ENCODE measurements at places on chromosomes 12 and 14.

DNA sequence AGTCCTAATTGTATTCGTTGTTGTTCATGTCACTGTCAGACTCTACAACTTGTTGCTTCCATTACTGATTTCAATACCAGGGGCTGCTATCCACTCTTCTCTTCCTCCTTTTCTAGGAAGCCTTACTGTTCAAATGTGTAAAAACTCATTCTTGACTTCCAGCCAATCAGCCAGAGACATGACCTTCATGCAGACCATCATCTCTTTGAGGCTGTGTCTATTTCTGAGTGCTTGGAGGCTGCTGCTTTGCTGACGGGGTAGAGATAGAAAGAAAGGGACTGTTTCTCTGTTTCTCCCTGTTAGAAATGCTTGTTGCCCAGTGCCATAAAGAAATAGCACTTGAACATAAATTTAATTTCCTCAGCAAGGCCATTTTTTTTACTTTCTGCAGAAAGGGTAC is 282.9 kb downstream of the RGS6 start:
- DNase-seq = no peak

- no peak for DNase-seq
Observed at GRCh38 chr12:39897315-39897714, 208.6 kb downstream of the SLC2A13 start.

GRCh38 chr14:20714593-20715250 is 26.2 kb downstream of the ANG start:
- peak; percentile 32 for DNase-seq

GRCh38 chr12:6437586-6437985 is 7.2 kb upstream of the CD27 start:
- DNase-seq = no peak

- peak; percentile 26 for DNase-seq
Observed at GRCh38 chr12:58818546-58818945, 101.8 kb downstream of the LRIG3 start.

- DNase-seq = no peak
Observed at GRCh38 chr12:75505706-75506312, 5.6 kb downstream of the KRR1 start.

- peak; percentile 53 for DNase-seq
Observed at GRCh38 chr14:37027188-37027824, 145.1 kb downstream of the SLC25A21 start.

- no peak for DNase-seq
Observed at GRCh38 chr12:111193067-111193466, 175.8 kb downstream of the PHETA1 start.

GRCh38 chr12:100273782-100274181 is 6.8 kb downstream of the SCYL2 start:
- DNase-seq = no peak

GRCh38 chr14:56244138-56244789 is 126.1 kb downstream of the PELI2 start:
- peak; percentile 93 for DNase-seq

GRCh38 chr14:78491048-78491447 is 320.9 kb downstream of the NRXN3 start:
- DNase-seq = no peak

GRCh38 chr12:68497702-68498101 is 113.0 kb upstream of the RAP1B start:
- peak; percentile 99 for DNase-seq

GRCh38 chr14:90892970-90893369 is 76.7 kb upstream of the TTC7B start:
- no peak for DNase-seq

DNA sequence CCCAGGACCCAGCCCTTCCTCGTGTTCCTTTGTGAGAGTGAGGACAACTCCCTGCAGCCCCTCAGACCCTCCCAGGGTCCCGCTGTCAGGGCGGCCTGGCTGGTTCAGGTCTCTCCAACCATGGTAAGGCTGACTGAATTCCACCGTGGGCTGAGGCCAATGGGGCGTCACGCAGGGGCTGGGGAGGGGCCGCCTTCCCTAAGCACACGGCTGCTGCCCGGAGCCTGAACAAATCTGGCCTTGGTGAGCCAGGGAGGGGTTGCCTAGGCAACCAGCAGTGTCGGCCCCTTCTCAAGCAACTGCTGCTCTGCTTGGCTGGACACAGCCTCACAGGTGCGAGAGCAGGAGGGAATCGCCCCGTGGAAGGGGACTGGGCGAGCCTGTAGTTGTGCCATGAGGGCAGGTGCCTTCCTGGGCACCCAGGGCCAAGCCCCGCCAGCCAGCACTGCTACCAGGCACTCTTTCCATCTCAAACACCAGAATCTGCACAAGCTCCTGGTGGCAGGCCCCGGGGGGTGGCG is 37.0 kb upstream of the GALNT9 start:
- DNase-seq = no peak

- DNase-seq = no peak
Observed at GRCh38 chr14:56515739-56516138, 63.9 kb upstream of the TMEM260 start.

GRCh38 chr14:37034410-37035285 is 137.8 kb downstream of the SLC25A21 start:
- DNase-seq = peak; percentile 81

DNA sequence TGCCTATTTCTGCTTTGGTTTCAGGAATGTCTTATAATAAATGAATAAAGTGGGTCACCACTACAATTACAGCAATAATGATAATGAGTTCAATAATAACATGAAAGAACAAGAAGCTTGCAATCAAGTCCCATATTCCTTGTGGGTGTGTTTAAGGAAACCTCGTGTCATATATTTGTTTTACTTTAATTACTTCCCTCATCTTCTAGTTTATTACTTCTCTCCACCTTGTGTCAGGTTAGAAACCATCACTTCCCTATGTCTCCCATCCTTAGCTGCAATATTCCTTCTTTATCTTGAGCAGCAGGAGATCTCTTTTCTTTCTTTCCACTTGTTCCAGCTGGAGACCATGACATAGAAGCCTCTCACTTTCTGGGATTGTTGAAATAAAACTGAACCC is 384.0 kb upstream of the TMEM132C start:
- DNase-seq = no peak

DNA sequence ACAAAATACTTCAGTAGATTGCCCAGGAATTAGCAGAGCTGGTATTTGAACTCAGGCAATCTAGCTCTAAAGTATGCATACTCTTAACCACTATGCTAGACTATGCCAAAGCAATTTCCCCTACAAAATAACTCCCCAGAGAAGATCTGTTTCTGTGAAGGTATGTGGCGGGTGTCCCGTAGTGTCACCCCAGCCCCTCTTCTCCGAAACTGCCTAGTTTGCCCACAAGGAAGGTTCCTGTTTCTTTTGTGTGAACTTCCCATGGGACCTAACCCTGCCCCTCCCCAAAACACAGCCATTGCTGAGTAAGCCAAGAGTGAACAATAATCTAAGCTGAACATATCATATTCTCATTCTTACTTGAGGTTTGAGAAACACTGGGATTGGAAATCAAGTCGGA is 15.5 kb upstream of the RAP1B start:
- DNase-seq = no peak

DNA sequence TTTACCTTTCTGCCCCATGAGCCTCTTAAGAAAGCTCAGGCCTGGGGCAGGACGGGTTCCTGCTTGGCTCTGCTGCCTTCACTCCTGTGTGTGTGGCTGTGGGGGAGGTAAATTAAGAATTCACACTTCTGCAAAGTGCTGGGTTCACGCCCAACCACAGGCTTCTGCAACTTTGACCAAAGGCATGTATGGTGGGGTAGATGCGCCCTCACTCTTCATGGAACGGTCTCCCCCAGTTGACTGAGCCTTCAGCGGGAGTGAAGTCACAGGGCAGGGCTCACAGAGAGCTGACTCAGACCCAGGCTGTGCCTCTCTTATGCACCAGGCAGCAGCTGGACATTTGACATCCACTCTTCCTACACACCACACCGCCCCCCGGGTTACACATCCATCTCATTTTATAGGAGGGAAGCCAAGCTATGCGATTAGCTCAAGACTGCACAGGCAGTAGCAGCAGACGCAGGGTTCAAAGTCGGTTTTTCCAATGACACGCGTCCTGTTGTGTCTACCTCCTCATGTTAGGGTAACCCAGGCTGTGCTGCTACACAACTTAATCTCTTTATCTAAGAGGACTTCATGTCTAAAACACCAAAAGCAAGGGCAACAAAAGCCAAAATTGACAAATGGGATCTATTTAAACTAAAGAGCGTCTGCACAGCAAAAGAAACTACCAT is 15.4 kb upstream of the BCL11B start:
- no peak for DNase-seq

DNA sequence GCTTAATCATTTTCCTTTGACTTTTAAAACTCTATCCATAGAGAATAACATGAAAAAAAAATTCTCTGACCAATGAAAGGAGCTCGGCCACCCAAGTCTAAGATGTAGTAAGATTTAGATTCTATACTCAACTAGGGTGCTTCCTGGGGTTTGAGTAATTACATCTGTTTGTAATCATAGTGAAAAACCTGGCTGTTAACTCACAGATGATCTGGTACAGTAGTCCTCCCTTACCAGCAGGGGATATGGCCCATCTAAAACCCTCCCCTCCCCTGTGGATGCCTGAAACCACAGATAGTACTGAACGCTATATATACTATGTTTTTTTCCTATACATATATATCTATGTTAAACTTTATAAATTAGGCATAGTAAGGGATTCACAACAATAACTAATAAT is 89.2 kb downstream of the DAAM1 start:
- DNase-seq = peak; percentile 91

DNA sequence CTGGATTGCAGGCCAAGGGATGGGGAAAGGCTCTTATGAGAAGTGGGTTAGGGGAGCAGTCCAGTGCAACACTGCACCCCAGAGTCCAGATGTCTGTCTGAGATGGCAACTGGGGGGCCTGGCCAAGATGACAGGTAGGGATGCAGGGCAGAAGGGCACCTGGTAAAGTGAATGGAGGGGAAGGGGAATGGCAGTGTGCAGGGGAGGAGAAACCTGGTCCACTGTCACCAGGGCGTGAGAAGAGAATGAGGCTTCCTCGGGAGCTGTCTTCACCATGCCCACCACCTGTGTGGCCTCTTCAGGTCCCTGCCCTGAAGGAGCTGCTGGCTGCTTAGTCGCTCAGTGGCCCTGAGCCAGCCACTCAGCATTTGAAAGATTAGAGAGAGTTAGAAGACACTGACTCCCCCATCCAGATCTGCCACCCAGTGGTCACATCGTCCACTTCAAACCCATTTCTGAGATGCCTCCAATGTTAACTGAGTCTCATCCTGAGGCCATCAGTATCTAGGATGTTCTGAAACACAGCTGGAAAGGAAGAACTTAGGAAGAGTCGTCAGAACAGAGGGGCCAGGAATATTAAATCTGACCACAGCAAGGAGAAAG is 57.3 kb downstream of the PLEKHG3 start:
- peak; percentile 24 for DNase-seq

- peak; percentile 8 for DNase-seq
Observed at GRCh38 chr14:80206351-80207080, 4.8 kb downstream of the DIO2 start.

- DNase-seq = peak; percentile 12
Observed at GRCh38 chr14:88243946-88244345, 79.1 kb downstream of the KCNK10 start.

DNA sequence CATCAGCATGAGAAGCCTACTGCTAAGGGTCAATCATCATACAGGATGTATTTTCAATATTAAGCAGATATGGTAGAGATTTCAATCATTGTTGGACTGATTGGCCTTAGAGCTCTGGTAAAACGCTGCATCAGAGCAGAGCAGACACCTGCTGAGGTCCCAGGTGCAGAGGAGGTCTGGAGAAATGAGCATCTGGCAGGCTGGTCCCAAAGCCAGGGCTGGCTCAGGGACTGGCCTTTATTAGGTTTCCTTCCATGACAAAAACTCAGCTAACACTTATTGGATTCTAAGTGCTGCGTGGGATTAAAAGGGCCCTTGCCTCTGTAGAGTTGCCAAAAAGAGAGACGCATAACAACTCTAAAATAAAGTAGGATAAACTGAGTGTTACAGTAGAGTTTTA is 29.7 kb downstream of the AKAP6 start:
- no peak for DNase-seq

- DNase-seq = no peak
Observed at GRCh38 chr14:53441789-53442188, 288.7 kb upstream of the DDHD1 start.

DNA sequence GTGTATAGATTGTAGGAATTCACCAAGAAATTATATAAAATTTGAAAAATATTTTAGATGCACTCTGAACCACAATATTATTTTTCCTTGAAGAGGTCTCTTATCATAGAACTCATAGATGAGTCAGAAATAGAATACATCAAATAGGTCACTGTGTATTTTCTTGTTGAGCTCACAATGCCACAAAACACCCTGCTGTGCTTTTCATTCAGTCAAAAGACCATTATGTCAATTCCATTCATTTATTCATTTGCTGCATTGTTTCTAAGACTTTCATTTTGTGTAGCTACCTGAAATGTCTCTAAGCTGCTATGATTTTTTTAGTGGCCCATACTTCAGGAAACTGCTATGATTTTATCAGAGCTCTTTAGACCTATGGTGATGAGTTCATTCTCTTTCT is 231.9 kb upstream of the AVPR1A start:
- no peak for DNase-seq

Measured in fibroblast of upper back skin (primary cell).